ENCODE measurements at places on chromosomes 7 and 10.

DNA sequence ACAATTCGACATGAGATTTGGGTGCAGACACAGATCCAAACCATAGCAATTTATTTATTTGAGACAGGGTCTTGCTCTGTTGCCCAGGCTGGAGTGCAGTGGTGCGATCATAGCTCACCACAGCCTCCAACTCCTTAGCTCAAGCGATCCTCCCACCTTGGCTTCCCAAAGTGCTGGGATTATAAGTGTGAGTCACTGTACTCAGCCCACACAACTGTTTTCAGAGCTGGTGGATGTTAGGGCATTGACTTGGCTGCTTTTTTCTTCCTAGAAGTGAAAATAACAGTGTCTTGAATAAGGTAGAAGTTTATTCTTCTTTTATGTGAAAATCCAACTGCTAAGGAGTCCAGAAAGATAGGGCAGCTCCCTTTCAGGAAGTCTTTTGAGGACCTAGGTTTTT, 132.1 kb downstream of the CCDC3 start:
- no peak for DNase-seq

- DNase-seq = no peak
These were observed 44.6 kb downstream of the CFAP46 start for GRCh38 chr10:132897516-132898381.

- DNase-seq = no peak
These were observed 50.6 kb downstream of the VPS41 start for GRCh38 chr7:38858259-38858884.

DNA sequence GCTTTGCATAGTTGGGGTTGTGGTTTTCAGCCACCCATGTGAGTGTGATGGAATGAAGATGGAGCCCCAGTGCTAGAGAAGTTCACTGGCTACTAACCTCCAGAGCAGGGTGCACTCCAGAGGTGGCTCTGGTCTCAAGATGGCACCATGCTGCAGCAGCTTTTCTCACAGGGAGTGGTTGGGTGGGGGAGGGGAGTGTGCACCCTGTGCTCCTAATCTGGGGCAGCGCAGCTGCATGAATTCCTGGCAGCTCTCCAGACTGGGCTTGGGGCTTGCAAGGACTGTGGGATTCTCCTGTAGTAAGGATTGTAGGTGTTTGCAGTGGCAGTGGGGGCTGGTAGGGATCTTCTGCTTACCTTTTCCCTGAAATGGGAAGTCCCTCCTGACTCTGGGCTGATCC, 23.7 kb downstream of the PHTF2 start:
- DNase-seq = no peak

- no peak for DNase-seq
These were observed 21.0 kb upstream of the EEPD1 start for GRCh38 chr7:36132012-36132411.

- DNase-seq = no peak
These were observed 43.0 kb upstream of the HECTD2 start for GRCh38 chr10:91367127-91367531.

DNA sequence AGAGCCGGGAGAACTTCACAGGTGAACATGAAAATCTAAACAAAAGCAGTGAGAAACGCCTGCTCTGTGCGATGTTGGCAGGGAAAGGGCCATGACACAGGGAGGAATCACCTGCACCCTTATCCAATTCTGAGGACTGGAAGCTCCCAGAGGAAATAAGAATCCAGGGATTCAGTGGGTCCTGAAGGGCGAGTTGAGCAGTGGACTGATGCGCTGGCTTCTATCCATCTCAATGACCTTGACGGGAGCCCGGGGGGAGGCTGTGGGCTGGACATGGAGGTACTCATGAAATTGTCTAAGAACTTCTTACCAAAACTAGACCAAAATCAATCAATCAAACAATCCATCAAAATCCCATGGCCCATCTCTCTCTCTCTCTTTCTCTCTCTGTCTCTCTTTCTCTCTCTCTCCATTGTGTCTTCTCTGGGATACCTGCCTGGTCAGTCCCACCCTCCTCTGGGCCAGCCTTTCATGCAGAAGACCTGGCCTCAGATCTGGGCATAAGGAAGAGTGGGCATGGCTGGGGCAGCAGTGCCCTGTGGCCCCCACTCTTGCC, 7.2 kb downstream of the CPXM2 start:
- DNase-seq = no peak

DNA sequence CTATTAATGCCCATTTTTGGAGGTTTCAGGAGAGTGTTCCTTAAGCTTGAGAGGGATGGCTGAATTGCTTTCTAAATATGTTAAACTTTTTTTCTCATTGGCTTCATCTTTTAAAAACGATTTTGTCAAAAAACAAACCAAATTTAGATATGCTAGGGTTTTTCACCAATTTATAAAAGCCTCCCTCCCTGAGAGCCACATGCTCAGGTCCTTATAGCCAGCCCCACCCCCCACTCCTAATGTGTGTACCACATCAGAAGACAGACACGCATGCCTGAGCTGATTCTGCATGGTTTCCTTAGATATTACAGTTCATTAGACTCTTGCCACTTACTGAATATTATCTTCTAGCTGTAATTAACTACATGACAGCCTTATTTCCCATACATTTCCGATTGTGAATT, 2.0 kb downstream of the CUL1 start:
- DNase-seq = no peak

DNA sequence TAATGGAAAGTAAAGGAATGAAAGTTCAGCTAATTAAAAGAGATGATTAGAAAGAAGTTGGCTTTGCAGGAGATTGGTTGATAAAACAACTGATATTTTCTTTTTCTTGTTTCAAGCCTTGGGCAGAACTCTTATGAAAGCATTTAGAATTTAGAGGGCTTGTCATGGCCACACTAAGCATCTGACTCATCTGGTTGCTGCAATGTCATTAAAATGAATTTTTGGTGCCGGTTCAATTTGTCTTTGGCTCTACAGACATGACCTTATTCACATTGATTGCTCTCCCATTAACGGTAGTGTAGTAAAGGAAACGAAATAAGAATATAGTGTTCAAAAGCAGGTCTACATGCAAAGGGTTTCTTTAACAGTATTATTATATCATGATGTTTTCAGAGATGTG, 1012.4 kb upstream of the C7orf33 start:
- DNase-seq = no peak

GRCh38 chr10:78269060-78269459, 235.4 kb downstream of the RPS24 start:
- DNase-seq = no peak

DNA sequence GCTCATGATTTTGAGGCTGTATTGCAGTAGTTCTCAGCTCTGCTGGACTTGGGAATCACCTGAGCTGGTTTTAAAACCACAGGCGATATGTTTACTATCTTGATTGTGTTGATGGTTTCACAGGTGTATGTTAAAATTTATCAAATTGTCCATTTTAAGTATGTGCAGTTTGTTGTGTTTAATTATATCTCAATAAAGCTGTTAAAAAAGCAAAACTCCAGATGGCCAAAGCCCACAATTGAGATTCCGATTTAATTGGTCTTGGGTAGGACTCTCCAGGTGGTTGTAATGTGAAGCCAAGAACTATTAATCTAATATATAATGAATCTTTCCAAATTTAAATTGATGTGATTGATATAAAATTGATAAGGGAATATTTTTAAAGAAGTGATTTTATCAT, 48.6 kb downstream of the NRCAM start:
- DNase-seq = no peak

DNA sequence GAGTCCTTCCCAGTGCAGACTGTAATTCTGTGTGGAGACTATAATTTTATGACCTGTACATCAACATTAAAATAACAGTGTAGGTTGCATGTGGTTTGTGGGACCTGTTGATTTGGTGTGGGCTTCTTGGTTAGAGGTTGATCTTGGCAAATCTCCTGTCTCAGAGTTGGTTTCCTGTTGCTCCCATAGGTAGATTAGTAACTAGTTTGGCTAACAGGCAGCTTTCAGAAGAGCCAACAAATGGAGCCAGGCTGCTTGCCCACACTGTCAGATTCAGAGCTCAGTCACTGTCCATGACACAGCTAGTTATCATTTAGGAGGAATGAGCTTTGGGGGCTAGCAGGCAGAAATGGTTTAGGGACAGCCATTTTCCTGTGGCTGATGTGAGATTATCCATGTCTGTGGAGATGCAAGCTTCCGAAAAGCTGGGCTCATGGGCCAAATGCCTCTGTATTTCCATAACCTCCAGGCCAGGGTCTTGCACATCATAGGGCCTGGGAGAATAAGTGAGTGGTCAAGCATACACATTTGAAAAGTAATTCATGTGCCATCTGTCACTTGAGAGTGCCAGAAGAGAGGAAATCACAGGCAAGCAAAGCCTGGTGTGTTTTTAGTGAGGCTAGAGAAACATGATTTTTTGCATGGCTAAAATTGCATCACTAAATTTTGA, 33.4 kb downstream of the CCM2 start:
- DNase-seq = no peak

DNA sequence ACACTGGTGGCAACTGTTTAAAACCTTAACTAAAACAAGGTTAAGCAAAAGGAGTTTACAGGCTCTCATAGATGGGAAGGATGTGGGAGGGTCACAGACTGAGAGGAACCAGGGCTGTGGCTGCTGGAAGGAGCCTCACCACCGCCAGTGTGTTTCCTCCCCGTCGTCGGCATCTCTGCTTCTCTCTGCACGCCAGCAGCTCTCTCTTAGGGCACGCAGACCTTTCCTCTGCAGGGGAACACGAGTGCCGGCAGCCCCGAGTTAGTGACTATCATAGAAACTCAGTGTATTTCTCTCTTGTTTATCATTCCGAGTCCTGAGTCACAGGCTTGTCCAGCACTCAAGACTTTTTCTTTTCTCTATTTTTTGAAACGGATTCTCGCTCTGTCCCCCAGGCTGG, 8.1 kb upstream of the SH2D4B start:
- no peak for DNase-seq

DNA sequence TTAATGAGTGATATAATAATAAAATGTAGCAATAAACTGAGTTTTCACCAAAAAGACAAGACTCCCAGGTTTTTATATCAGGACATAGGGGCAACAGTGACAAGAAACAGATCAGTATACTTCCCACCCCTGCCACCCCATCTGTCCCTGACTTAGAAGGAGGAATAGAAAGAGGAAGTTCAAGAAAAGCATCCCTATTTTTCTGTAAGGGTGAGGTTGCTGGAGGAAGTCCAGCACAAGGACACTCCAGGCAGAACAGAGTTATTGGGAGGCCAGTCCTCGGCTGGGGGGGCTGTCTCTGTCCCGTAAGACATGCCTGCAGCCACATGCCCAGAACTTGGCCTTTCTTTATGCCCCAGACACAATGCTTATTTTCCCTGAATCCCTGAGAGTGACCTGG, 16.5 kb upstream of the TLX1 start:
- no peak for DNase-seq

- no peak for DNase-seq
These were observed 30.4 kb downstream of the PLAU start for GRCh38 chr10:73941300-73941699.

DNA sequence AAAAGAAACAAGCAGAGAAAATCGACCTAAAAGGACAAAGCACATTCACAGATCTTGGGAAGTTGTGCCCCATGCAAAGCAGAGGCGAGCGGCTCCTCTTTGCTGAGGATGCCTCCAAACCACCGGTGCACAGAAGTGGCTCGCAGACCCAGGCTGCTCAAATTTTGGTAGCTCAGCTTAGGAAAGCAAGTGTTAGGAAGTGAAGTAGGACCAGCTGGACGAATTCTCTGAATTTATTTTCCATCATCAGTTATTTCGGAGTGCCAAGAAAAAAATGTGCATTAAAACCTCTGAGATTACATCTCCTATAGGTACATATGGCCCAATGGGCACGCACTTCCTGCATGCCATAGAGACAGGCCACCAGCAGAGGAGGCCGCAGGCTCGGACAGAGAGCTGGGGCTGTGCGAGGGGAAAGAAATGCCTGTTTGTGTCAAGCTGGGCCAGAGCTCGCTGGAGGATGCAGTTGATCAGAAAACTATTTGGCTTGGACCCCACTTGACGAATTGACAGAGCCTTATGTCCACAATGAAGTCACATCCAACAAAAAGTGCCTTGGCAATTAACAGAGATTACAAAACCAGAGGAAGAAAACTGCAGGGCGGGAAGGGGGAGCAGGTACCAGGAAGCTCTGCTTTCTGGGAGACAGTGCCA, 122.3 kb upstream of the LYZL2 start:
- peak; percentile 85 for DNase-seq

- DNase-seq = no peak
These were observed 166.8 kb upstream of the HABP2 start for GRCh38 chr10:113386005-113386404.

DNA sequence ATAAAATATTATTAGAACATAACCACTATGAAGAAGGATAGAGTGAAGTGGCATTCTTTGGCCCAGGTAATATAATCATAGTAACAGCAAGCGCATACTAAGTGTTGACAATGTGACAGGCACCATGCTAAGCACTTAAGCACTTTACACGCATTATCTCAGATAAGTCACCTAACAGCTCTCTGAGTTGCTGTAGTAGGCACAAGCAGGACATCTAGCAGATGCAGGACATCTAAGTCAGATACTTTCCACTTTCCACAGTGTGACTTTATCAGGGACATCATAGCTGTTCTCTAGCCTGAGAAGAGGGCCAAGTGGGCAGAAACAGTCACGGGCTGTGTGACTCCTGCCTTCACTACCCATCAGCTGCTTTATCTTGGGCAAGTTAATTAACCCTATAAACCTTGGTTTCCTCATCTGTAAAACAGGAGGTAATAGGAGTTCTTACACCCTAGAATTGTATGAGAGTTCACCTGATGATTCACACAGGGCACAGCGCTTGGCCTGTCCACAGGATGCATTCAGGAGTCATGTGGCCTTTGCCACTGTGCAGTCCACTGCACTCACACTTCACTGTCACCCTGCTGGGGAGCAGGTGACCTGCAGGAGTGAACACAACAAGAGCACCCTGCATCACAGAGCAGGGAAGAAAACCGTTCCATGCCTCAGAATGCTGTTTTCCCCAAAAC, 12.5 kb downstream of the LIPA start:
- DNase-seq = no peak

GRCh38 chr10:35434533-35434932, 98.2 kb downstream of the CCNY start:
- DNase-seq = no peak

DNA sequence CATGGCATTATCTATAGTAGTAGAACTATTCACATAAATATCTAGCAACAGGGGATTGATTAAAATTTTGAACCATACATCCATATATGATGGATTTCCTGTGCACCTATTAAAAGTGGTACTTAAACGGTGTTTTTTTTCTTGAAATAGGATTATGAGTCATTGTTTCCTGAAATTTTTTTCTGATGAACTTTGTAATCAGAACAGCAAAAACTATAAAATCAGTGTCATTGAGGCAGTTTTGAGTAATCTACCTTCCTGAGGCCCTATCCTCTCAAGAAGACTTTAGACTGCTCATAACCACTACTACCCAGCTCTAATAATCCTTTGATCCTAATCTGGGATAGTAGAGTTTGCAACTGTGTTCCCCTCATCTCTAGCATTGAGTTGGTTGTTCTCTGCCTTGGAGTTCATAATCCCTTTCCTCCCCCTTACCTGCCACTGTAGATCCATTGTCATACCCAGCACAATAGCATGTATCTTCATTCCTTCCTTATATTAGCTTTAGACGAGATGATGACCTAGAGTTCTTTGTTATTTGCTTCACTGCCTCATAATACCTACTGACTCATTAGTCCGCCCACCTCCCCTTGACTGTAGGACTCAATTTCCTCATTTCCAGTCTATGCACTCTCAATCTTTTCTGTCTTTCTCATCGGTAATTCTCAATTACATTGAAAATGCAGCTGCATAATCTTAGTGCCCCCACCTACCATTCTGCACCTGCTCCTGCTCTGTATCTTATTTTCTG, 133.4 kb downstream of the LRRC4 start:
- no peak for DNase-seq

GRCh38 chr7:48048113-48048512, 12.8 kb downstream of the C7orf57 start:
- DNase-seq = no peak

GRCh38 chr7:15764851-15765382, 78.4 kb upstream of the MEOX2 start:
- DNase-seq = no peak
